ENCODE measurements at places on chromosomes 7 and 10. TPM values are rescaled to one million over a fixed set of nuclear protein-coding genes. Genes with fewer than 3 reads are reported as not detected.

- no peak overlapping the region for H3K27ac ChIP-seq
- H3K27me3 ChIP-seq = no peaks in the 10 kb centered on the region
- no peak overlapping the region for H3K4me3 ChIP-seq
These were observed 40.3 kb upstream of the TNPO3 start for GRCh38 chr7:129095258-129095657.

- no peak overlapping the region for H3K4me3 ChIP-seq
- H3K4me1 ChIP-seq = no peaks in the 10 kb centered on the region
- H3K27me3 ChIP-seq = no peaks in the 10 kb centered on the region
- H3K36me3 ChIP-seq = no peaks in the 10 kb centered on the region
These were observed 29.7 kb downstream of the KLRG2 start for GRCh38 chr7:139453673-139454321.

DNA sequence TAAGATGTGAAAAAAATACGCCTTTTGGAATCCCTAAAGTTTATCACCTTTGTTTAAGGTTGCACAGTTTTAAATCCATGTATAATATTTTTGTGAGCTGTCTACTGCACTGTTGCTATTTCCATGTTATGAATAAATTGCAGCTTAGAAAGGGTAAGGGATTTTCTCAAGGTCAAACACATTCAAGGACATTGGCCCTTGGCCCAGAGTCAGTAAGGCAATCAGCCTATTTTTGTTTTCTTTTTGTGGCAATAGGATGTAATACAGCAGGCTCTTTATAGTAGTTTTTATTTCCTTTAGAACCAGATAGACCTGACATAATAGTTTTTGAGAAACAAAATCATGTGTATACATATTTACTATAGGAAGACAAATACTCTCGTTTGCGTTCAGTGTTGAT is 219.8 kb downstream of the ACTR3B start:
- no peaks in the 10 kb centered on the region for H3K36me3 ChIP-seq
- H3K27ac ChIP-seq = no peak overlapping the region
- no peaks in the 10 kb centered on the region for H3K4me1 ChIP-seq
- H3K4me3 ChIP-seq = no peak overlapping the region
- DNase-seq = no peak

DNA sequence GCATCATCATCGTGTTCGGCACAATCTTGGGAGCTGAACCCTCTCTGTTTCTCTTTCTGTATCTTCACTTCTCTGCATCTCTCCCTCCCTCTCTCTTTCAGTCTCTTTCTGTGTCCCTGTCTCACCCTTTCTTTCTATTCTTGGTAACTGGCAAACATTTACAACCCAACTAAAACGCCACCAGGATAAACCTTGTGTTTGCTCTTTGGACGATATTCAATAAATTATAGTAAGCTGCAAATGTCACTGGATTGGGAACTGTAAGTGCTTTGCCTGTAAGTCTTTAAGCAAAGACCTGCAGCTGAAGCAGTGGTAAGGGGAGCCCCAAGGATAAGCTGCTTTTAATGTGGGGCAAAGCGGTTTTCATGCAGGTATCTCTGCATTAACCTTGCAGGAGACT is 558.0 kb upstream of the MKI67 start:
- DNase-seq = no peak
- no peak overlapping the region for H3K4me3 ChIP-seq
- H3K27me3 ChIP-seq = no peaks in the 10 kb centered on the region

DNA sequence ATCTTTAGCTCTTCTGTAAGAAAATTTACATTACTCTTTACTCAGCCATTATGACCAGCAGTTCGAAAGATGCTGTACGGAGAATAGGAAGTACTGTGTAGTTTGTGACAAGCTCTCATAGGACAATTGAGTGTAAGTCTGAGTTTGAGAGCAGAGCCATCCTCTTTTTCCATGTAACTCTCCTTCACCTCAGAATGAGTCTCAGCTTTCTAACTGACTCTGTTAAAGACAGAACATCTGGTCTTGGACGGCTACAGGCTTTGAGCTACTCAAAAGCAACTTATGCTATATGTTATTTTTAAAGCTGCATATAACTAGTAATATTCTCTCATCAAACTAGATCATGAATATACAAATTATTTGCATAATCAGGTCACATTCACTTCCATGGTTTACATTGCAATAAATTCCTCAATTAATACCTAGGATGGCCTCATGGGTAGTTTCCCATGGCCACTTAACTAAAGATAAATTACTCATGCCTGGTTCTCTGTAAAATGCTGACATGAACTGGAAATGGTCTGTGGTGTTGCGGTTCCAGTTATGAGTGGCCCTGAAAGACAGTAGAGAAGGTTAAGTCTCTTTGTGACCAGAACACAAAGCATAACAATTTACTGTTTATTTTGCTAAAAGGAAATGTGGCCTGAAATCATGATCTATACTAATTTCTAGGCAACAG is 358.7 kb downstream of the PHF14 start:
- no peak for DNase-seq
- no peaks in the 10 kb centered on the region for H3K27me3 ChIP-seq
- no peaks in the 10 kb centered on the region for H3K36me3 ChIP-seq
- H3K27ac ChIP-seq = no peak overlapping the region

DNA sequence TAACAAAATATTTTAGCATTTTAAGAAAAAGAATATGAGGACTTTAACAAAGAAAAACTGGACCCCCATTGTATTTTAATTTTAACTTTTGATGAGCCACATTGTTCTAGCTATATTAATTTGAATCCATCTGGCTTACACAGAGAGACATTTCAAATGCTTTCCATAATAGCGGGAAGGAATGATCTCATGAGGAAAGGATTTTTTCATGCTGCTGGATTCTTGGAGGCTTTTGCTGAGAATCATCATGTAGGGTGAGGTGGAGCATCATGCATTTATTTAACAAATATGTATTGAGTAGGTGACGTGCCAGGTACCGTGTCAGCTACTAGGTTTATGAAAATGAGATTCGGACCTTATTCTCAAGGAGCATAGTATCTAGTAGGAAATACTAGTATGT is 1006.3 kb downstream of the SORCS1 start:
- H3K36me3 ChIP-seq = no peaks in the 10 kb centered on the region
- no peaks in the 10 kb centered on the region for H3K4me1 ChIP-seq
- no peak for DNase-seq
- H3K27ac ChIP-seq = no peak overlapping the region
- no peak overlapping the region for H3K4me3 ChIP-seq

The PIK3CG gene
- total RNA-seq = 11.5 TPM

The EPHB4 gene
- 48.7 TPM for total RNA-seq

The UCMA gene
- not detected for total RNA-seq

The SH3PXD2A gene
- total RNA-seq = 12.1 TPM

The APBB1IP gene
- 3.3 TPM for total RNA-seq

Data from Peyer's patch (tissue), 4 donors.